ENCODE measurements at places on chromosomes 7 and 10.

- no peaks in the 10 kb centered on the region for H3K36me3 ChIP-seq
- no peaks in the 10 kb centered on the region for H3K27me3 ChIP-seq
- no peak for DNase-seq
- H3K27ac ChIP-seq, result no peak overlapping the region
- H3K4me1 ChIP-seq, result no peaks in the 10 kb centered on the region
Measured at GRCh38 chr10:57986422-57986821, 281.3 kb downstream of the IPMK start.

DNA sequence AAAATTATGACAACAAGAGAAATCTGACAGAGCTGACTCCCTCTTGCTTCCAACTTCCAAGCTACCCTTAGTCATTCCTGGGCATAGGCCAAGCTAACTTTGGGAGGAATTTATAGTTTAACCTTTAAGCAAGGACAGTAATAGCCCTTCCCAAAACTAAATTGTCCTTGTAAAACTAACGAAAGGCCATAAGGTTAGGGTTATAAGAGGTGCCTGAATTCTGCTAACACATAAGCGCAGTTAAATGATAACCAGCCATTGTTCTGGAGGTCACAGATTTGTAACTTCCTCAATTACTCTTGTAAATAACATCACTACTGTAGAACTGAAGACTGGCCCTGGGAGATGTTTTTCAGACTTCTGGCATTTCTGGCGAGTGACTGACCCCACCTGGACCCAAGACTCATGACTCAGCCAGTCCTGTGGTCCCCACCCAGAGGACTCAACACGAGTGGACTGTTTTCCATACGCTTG lies 481.2 kb downstream of the KCNMA1 start:
- no peak overlapping the region for H3K27ac ChIP-seq
- H3K36me3 ChIP-seq, result no peaks in the 10 kb centered on the region
- H3K4me1 ChIP-seq, result no peaks in the 10 kb centered on the region
- H3K27me3 ChIP-seq, result peaks cover 3% of the 10 kb centered on the region
- no peak overlapping the region for H3K4me3 ChIP-seq
- no peak for DNase-seq

- no peak for DNase-seq
- peaks cover 51% of the 10 kb centered on the region for H3K36me3 ChIP-seq
- H3K4me1 ChIP-seq, result peaks cover 35% of the 10 kb centered on the region
- H3K27me3 ChIP-seq, result no peaks in the 10 kb centered on the region
Measured at GRCh38 chr10:87930934-87931835, 67.8 kb downstream of the PTEN start.

GRCh38 chr7:151432658-151433521 lies 7.1 kb downstream of the CRYGN start:
- peak; percentile 50 for DNase-seq
- H3K27me3 ChIP-seq, result no peaks in the 10 kb centered on the region
- peak overlapping the region; percentile 50 for H3K4me3 ChIP-seq
- peak overlapping the region; percentile 80 for H3K27ac ChIP-seq

GRCh38 chr10:83075815-83076355 lies 1063.4 kb upstream of the GHITM start:
- no peak overlapping the region for H3K4me3 ChIP-seq
- no peaks in the 10 kb centered on the region for H3K36me3 ChIP-seq
- H3K4me1 ChIP-seq, result no peaks in the 10 kb centered on the region
- DNase-seq, result no peak

GRCh38 chr10:120005207-120006201 lies 113.0 kb downstream of the SEC23IP start:
- H3K4me3 ChIP-seq, result no peak overlapping the region
- no peaks in the 10 kb centered on the region for H3K4me1 ChIP-seq
- peaks cover 2% of the 10 kb centered on the region for H3K27me3 ChIP-seq
- no peak overlapping the region for H3K27ac ChIP-seq
- H3K36me3 ChIP-seq, result no peaks in the 10 kb centered on the region

DNA sequence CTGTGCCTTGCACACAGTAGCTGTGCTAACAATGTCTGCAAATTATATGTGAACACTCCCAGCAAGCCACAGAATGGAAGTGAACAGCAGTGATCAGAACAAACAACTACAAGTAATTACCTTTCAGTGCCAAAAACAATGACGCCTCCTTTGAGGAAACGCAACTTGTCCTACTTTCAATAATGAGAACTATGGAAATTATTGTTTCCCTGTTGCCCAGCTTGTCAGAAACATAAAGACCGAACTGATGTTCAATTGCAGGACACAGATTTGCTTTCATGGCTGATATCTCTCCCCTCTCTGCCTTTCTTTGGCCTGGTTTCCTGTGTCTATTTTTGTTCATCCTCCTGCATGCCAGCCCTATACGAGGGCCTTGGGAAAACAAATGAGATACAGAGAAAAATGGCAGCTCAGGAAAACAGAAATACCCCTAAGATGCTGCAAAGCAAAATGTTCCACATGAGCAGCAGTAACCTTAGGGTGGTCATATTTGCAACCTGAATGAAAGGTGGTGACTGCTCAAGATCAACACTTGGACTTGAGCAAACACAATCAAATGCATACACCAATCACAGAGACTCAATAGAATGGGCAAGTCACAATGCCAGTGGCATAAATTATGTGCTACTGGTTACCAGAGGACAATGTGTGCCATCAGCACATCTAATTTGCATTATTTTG lies 26.8 kb downstream of the COBL start:
- no peak overlapping the region for H3K27ac ChIP-seq
- no peak for DNase-seq
- H3K36me3 ChIP-seq, result no peaks in the 10 kb centered on the region
- H3K4me3 ChIP-seq, result no peak overlapping the region
- no peaks in the 10 kb centered on the region for H3K4me1 ChIP-seq
- H3K27me3 ChIP-seq, result peaks cover 5% of the 10 kb centered on the region

DNA sequence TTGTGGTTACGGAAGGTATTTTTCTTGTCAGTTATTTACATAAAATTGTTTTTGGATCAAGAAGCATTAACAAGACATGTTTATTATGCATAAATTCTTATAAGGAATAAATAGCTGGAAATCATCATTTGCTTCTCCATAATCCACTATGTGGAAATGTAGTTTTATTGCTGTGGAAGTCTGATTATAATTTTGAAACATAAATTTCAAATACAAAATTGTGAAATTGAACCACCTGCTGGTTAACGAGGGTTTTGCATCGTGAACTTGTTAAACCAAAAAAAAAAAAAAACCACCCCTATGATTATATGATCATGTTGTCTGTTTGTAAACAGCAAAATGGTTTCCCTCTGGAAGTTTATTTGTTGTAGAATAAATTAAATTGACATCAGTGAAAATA lies 25.9 kb downstream of the ABRAXAS2 start:
- H3K27me3 ChIP-seq, result no peaks in the 10 kb centered on the region
- no peak for DNase-seq
- H3K27ac ChIP-seq, result no peak overlapping the region
- H3K4me3 ChIP-seq, result no peak overlapping the region
- no peaks in the 10 kb centered on the region for H3K4me1 ChIP-seq

GRCh38 chr10:43282881-43283280 lies 16.0 kb upstream of the RASGEF1A start:
- peaks cover 19% of the 10 kb centered on the region for H3K4me1 ChIP-seq
- no peak overlapping the region for H3K27ac ChIP-seq
- DNase-seq, result no peak
- H3K4me3 ChIP-seq, result no peak overlapping the region

GRCh38 chr10:84537447-84537931 lies 209.1 kb downstream of the CCSER2 start:
- no peaks in the 10 kb centered on the region for H3K36me3 ChIP-seq
- H3K4me1 ChIP-seq, result peaks cover 18% of the 10 kb centered on the region
- no peak overlapping the region for H3K27ac ChIP-seq
- H3K4me3 ChIP-seq, result peak overlapping the region; percentile 19

DNA sequence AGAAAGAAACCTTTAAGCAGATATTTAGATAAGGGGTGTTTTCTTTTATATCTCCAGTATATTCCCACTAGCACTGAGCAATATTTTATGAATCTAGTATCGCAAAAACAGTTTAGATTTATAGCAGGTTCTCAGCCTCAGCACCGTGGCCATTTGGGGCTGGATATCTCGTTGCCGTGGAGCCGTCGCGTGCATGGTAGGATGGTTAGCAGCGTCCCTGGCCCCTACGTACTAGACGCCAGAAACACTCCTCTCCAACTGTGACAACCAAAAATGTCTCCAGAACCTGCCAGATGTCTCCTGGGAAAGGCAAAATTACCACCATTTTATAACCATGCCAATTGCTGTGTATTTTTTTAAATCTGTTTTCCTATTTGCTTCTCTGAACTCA lies 172.9 kb downstream of the CACNB2 start:
- no peaks in the 10 kb centered on the region for H3K36me3 ChIP-seq
- no peak overlapping the region for H3K27ac ChIP-seq
- no peaks in the 10 kb centered on the region for H3K4me1 ChIP-seq
- H3K4me3 ChIP-seq, result no peak overlapping the region

DNA sequence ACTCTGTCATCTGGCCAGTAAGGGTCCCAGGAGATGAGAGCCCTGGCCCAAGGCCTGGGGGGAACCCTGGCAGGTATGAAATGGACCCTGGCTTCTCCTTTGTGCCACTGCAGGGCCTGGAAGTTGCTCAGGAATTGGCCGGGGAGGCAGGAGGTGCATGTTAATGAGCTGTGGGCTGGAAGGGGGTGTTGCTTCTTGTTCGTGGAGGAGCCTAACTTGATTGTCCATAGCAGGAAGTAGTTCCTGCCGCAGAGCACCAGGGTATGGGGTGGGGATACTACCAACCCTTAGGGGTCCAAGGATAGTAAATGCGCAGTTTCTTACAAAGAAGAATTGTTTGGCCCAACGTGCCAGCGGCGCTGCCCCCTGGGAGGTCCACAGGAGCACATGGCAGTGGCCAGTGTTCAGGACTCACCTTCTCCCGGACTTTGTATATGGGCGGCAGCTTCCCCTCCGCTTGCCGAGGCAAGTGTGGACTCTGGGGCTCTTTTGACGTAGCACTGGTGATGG lies 21.5 kb downstream of the TEX36 start:
- no peak for DNase-seq
- H3K4me3 ChIP-seq, result no peak overlapping the region
- no peaks in the 10 kb centered on the region for H3K36me3 ChIP-seq
- H3K4me1 ChIP-seq, result no peaks in the 10 kb centered on the region
- no peaks in the 10 kb centered on the region for H3K27me3 ChIP-seq

DNA sequence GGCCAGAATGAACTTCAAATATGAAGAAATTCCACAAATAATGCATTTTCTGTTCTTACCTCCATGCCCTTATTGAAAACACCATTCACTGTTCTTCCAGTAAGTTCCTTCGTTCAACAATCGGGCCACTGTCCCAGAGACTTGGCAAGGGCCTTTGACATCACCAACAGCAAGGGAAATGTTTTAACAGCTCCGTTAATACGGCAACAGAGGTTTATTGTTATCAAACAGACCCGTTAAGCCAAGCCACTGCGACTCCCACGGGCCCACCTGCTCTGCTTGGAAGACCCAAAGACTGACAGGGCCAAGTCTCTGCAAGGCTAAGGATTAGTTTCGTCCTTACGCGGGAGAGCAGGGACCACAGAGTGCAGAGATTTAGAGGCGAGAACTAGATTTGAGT lies 43.4 kb upstream of the LYZL1 start:
- no peaks in the 10 kb centered on the region for H3K4me1 ChIP-seq
- no peaks in the 10 kb centered on the region for H3K36me3 ChIP-seq
- H3K4me3 ChIP-seq, result no peak overlapping the region

GRCh38 chr10:29619241-29619669 lies 15.5 kb downstream of the SVIL start:
- H3K27me3 ChIP-seq, result no peaks in the 10 kb centered on the region
- no peaks in the 10 kb centered on the region for H3K4me1 ChIP-seq
- DNase-seq, result no peak
- no peak overlapping the region for H3K4me3 ChIP-seq

GRCh38 chr10:129350690-129351089 lies 116.4 kb upstream of the MGMT start:
- H3K36me3 ChIP-seq, result no peaks in the 10 kb centered on the region
- no peaks in the 10 kb centered on the region for H3K27me3 ChIP-seq
- no peak overlapping the region for H3K4me3 ChIP-seq
- no peak for DNase-seq

DNA sequence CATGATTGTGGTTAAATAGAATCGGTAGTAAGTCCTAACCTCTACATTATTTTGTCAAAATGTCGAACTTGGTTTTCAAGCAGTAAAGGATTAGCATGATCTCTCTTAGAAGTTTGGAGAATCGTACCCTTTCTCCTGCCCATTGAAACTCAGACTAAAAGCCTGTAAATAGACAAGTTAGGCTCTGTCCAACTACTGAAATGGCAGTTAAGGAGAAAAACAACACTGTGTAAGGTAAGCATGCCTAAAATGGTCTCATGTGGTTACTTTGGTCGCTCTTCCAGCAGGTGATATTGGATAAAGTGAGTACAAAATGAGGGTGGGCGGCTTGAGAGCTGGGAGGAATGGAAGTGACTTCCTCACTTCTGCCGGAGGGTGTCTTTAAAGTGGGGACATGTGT lies 25.0 kb downstream of the SEC61A2 start:
- H3K4me1 ChIP-seq, result no peaks in the 10 kb centered on the region
- no peak for DNase-seq
- H3K4me3 ChIP-seq, result no peak overlapping the region
- no peak overlapping the region for H3K27ac ChIP-seq
- no peaks in the 10 kb centered on the region for H3K27me3 ChIP-seq

GRCh38 chr7:90383861-90384260 lies 19.4 kb upstream of the CLDN12 start:
- H3K27ac ChIP-seq, result no peak overlapping the region
- H3K4me3 ChIP-seq, result no peak overlapping the region
- DNase-seq, result no peak

DNA sequence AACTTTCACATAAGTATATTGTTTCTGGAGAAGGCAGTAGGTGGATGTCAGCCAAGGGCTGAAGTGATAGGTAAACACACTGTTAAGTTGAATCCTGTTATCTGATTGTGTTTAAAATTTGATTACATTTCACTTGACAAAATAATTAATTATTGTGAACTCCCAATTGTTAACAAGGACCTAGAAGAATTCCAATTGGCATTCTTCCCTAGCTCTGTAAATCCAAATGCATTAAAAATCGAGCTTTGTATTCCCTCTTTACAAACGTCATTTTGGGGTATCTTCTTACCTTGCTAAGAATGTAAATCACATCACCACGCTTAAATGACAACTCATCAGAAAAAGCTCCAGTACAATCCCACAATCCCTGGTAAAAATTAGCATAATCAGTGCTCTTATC lies 179.9 kb downstream of the SKAP2 start:
- peaks cover 5% of the 10 kb centered on the region for H3K4me1 ChIP-seq
- H3K4me3 ChIP-seq, result no peak overlapping the region
- no peak for DNase-seq
- H3K36me3 ChIP-seq, result no peaks in the 10 kb centered on the region
- H3K27ac ChIP-seq, result no peak overlapping the region

DNA sequence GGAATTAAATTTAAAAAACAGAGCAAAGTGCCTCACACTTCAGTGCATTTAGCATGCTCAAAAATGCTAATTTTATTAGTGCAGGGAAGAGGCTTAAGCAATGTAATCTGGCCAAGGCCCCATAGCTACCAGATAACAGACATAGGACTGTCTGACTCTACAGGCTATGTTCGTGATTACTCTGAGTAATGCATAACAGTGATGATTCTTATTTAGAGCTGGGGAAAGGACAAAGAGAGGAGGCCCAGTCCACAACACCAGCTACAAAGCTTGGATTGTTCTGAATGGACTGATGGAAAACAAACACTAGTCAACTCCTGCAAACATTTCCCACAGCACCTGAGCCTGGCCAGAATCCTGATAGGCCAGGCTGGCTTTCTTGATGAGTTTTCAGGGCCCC lies 8.4 kb upstream of the CH25H start:
- no peak overlapping the region for H3K27ac ChIP-seq
- H3K4me3 ChIP-seq, result no peak overlapping the region
- H3K36me3 ChIP-seq, result no peaks in the 10 kb centered on the region
- DNase-seq, result no peak
- H3K27me3 ChIP-seq, result peaks cover 12% of the 10 kb centered on the region

GRCh38 chr7:134175334-134176036 lies 48.3 kb downstream of the LRGUK start:
- no peak overlapping the region for H3K4me3 ChIP-seq
- H3K36me3 ChIP-seq, result no peaks in the 10 kb centered on the region
- H3K27me3 ChIP-seq, result peaks cover 11% of the 10 kb centered on the region
- H3K27ac ChIP-seq, result no peak overlapping the region
- H3K4me1 ChIP-seq, result peaks cover 8% of the 10 kb centered on the region

All from T-helper 2 cell treated with Interferon-gamma antibody and Interleukin-4, amounts not matched to agents 5 μg/mL and 100 μg/mL, for 36 hours (primary cell).